ENCODE measurements at places on chromosomes 3 and 15.

GRCh38 chr3:157534725-157535161, 31.5 kb upstream of the VEPH1 start:
- no peak for DNase-seq

GRCh38 chr3:150331978-150332568, 76.0 kb upstream of the TSC22D2 start:
- no peak for DNase-seq

DNA sequence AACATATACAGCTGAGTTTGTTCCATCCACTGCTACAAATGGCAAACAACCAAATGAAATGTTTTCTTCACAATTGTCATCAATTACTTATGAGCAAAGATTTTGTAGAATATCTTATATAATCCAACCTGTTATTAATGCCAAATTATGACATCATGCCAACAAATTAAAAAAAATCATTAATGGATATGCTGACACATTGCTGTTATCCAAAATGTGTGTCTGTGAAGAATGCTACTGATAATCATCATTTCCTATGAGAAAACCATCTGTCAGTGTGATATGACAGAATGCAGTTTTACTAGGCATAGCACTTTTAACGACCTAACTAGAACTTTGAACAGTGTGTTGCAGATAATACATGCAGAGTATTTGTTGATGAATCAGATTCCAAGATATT, 556.5 kb upstream of the KCNMB2 start:
- no peak for DNase-seq

- DNase-seq, result no peak
These were observed 453 bp downstream of the ZDHHC23 start for GRCh38 chr3:113948015-113948917.

DNA sequence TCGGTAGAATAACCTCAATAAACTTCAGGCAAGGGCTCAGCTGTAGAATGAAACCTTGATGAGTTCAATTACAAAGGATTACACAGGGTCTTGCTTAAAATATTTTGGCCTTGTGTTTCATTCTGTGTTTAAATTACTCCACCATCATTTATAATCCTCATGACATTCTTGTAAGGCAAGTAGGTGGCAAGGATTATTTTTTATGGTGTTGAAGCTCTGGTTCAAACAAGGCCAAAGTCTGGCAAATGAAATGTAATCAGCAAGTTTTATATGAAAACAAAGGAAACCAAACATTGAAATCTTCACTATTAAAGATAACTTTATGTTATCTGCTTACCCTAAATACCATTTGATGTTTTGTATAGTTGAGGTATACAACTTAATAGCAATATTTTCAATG, 221.3 kb upstream of the HES1 start:
- no peak for DNase-seq

GRCh38 chr15:85350395-85350794, 30.0 kb upstream of the AKAP13 start:
- no peak for DNase-seq

GRCh38 chr3:103863381-103863780, 1428.6 kb downstream of the ZPLD1 start:
- DNase-seq, result no peak

Data from activated T-helper 2 cell treated with anti-CD3 and anti-CD28 coated beads, Interferon-gamma antibody, Interleukin-2, Interleukin-4, amounts not matched to agents 10 μg/mL and 5 μg/mL and 100 μg/mL, durations not matched to agents 14 hours and 24 hours and 36 hours (primary cell).